Stimulated activated CD4-positive, alpha-beta T cell treated with anti-CD3 and anti-CD28 coated beads, Interleukin-4, amount 100 ng/mL, for 4 hours (primary cell): ENCODE measurements at places on chromosomes 5 and 9.

DNA sequence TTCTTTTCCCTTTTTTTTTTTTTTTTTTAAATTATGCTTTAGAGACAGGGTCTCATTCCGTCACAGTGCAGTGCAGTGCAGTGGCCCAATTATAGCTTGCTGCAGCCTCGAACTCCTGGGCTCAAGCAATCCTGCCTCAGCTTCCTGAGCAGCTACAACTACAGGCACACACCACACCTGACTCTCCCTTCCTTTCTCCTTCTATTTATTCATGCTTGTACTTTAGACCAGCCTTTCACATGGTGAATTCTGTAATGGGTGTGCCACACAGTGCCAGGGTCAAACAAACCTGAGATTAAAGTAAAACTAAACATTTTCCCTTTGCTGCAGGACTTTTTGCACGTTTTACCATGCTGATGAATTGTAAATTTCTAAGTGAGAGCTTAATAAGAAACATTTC lies 8.0 kb downstream of the SH3RF2 start:
- DNase-seq = no peak

DNA sequence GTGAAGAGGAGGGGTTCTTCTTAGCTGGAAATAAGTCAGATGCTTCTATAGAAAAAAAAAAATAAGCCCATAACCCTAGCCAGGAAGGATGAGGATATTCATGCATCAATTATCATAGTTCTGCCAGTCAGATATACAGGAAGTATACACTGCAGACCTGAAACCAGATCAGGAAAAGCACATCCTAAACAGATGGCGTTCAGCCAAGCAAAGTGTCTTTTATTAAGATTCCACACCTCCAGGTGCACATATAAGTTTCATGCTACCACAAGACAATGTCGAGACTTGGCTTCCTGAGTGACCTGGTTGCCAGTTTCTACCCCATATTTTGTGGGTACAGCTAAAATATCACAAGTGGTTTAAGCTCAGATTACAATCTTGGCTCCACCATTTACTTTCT lies 108.3 kb downstream of the CETN3 start:
- no peak for DNase-seq

DNA sequence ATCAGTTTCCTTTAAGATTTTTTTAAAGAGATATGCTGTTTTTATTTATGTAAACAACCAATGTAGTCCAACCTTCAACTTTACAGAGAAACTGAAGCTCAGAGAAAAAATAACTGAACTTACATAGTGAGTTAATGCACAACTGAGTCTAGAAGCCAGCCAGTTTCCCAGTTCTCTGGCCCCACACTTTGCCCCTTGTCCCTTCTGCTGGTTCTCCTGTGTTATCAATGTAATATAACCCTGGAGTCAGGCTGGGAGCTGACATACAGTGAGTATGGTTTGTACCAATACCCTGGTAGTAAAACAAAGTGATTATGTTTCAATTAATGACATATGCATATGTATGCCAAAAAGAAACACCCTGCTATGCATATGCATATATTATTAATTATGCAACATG lies 32.2 kb upstream of the GRIA1 start:
- no peak for DNase-seq

- DNase-seq = no peak
Measured at GRCh38 chr9:24846248-24846912, 300.7 kb upstream of the IZUMO3 start.

DNA sequence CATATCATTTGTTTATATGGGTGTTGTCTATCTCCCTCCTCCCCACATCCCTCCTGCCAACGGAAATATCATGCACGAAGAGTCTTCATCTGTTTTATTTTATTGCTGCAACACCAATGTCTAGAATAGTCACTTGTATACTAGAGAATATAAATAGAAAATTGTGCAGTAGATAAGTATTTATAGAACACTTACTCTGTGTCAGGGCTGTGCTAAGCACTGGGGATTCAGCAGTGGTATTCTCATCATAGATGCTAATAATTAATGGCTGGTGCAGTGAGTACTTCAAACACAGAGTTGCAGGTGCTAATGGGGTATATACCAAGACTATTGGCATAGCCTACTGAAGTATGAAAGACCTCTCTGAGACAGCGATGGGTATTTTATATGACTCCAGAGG lies 353.5 kb upstream of the CDH6 start:
- DNase-seq = no peak

GRCh38 chr5:179211631-179212030 lies 133.6 kb downstream of the ADAMTS2 start:
- DNase-seq = no peak

DNA sequence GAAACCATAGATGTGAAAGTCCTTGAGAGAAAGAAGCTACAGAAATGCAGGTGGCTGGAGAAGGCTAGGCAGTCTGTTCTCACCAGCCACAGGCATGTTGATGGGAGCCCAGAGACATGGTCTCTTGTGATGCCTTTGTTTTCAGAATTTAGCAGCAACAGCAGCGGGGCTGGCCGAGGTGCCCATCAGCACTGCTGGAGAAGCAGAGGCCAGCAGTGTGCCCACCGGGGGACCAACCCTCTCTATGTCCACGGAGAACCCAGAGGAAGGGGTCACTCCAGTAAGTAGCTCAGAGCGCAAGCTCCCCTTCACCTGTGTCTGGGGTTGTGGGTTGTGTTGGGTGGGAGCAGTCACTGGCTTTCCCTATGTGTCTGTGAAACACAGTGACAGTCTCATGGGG lies 59.6 kb downstream of the COL15A1 start:
- DNase-seq = no peak

DNA sequence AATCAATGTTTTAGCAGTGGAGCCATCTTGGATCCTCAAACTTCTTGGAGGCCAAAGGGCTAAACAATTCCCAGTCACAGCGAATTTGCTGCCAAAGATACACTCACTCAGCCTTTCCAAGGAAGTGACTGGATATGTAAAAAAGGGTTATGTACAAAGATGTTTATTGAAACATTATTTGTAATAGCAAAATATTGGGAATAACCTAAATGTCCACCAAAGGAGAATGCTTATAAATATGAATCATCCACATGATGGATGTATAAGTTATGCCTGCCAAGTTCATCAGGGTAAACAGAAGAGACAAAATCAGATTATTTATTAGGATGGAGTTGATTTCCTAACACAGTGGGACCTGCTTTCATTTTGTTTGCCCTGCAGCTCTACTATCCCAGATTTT lies 145.2 kb upstream of the ABCA1 start:
- no peak for DNase-seq

DNA sequence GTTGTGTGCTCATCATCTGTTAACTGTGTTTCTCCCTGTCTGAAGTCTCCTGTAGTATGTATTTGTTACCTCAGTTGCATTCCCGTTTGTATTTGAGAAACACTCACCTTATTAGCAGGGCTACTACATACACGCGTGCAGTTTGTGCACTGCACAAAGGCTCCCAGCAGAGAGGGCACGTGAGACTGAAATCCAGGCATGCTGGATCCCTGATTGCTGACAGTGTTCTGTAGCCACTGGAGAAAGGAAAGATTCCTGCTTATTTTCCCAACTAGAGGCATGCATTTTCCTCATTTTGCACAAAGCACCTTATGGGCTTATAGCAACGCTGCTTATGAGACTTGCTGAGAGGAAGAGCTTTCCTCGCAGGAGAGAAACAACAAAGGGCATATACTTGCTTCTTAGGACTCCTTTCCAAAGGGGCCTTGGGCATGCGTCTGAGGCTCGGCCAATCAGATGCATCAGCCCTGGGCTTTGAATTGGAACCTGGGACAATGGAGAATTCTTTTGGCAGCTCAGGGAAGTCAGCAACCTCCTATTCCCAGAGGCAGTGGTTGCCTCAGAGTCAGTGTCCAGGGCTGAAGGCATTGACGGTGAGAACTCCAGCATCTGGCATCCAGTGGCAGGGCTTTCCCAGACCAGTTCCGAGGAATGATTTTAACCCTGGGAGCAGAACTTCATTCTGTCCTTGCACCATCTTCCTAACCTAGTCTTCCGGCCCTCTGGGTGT lies 9.9 kb upstream of the MEGF10 start:
- DNase-seq = no peak

DNA sequence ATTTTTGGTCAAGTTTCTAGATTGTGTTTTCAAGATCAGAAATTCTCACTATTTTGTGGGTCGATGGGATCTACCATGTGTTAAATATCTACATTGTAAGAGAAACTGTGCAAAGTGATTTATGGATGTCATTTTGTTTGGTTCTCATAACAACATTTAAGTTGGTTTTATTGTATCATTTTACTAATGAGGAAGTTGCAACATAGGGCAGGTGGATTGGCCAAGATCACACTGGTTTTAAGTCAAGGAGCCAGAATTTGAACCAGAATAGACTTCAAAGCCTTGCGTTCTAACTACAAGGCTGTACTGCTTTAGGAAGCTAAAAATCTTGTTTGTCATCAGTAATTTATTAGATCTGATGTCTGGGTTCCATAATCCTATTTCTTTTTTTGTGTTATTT lies 23.4 kb downstream of the SH3TC2 start:
- DNase-seq = no peak

DNA sequence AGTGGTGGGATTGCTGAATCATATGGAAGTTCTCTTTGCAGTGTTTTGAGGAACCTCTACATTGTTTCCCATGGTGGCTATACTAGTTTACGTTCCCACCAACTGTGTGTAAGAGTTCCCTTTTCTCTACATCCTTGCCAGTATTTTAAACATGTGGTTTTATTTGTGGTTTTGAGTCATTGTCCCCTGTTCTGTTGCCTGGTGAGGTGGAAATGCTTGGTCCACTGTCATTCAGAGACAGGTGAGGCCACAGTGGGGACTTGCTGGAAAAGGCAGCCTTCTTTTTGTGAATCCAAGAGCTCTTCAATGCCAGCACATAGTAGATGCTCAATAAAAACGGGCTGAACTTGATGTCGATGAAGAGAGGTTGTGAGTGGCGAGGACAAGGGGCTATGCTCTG lies 44.2 kb downstream of the SH3PXD2B start:
- DNase-seq = no peak

GRCh38 chr5:112159435-112159834 lies 259.6 kb downstream of the EPB41L4A start:
- no peak for DNase-seq

DNA sequence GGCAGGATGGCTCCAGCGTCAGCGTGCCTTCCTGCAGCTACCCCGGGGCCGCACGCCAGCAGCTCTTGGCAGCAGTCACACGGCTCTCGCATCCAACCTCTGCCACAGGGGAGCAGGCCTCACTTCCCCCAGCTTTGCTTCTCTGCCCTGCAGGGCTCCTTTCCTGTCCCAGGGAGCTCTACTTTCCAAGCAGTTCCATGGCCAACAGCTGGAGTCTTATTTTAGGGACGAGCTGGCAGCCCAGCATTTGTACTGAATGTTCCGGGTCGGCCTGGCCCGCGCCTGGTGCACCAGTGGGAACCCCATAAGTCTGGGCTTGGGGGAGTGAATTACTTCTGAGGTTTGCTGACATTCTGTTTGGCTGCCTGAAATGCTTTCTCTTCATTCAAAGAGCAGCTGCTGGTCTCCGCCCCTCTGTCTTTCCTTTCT lies 34.6 kb downstream of the GADD45G start:
- no peak for DNase-seq

DNA sequence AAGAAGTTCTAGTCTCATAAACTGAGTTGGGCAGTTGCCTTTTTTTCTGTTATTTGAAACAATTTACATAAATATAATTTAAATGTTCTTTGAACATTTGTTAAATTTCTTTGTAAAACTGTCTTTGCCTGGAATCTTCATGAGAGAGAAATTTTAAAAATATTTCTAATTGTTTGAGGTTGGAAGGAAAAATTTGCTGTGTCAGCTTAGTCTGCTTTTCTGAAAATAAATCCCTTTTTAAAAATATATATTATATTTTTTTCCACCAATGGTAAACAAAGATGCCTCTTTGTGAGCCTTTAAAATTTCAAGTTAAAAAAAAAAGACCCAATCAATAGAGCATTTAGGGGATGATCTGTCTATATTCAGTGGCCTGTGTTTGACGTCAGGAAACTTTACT lies 542.7 kb downstream of the KIF4B start:
- no peak for DNase-seq

- DNase-seq = no peak
Measured at GRCh38 chr9:114287763-114288192, 35.1 kb upstream of the ORM1 start.

- DNase-seq = no peak
Measured at GRCh38 chr9:116589392-116590354, 97.4 kb upstream of the TRIM32 start.

DNA sequence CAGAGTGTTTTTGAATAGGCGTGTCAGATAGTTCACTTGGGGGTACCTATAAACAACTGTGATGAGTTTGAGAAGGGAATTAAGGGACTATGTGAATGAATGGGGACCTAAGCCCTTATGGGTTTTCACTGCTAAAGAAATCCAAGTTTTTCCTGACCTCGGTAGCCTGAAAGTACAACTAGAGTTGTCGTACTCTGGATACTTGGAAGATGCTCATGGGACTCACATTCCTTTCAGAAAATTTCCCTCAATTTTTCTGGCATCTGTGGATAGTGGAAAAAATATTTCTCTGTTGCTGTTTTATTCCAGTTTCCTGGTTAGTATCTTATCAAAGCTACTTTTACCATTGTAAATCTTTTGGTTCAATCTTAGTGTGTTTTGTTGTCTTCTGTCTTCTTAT lies 1112.3 kb upstream of the SEMA6A start:
- DNase-seq = no peak

- no peak for DNase-seq
Measured at GRCh38 chr9:111752455-111752854, 42.3 kb downstream of the SHOC1 start.

GRCh38 chr9:68710111-68710471 lies 5.1 kb downstream of the PIP5K1B start:
- no peak for DNase-seq

GRCh38 chr9:101509572-101509971 lies 24.1 kb upstream of the RNF20 start:
- DNase-seq = no peak

GRCh38 chr9:37542895-37543294 lies 33.3 kb downstream of the FBXO10 start:
- no peak for DNase-seq
